ENCODE measurements at places on chromosomes 7 and 10.

GRCh38 chr10:47357911-47358310, 9.7 kb downstream of the RBP3 start:
- no peak for DNase-seq

- DNase-seq, result no peak
Measured at GRCh38 chr7:14717816-14718215, 184.7 kb downstream of the DGKB start.

- DNase-seq, result no peak
Measured at GRCh38 chr10:90785782-90786181, 72.1 kb downstream of the HTR7 start.

DNA sequence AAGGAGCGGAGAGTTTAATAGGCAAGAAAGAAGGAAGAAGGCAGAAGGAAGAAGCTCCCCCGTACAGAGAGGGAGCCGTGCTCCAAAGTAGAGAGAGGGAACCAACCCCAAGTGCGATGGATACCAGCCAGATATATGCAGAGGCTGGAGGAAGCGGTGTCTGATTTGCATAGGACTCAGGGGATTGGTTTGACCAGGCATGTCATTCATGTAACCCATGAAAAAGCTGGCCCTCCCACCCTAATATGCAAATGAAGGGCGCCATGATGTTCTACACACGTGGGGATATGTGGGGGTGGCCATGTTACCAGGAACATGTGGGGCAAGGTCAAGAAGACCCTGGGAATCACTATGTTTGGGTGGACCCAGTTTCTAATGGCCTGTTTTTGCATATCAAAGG, 40.6 kb upstream of the FAM3C start:
- no peak for DNase-seq

DNA sequence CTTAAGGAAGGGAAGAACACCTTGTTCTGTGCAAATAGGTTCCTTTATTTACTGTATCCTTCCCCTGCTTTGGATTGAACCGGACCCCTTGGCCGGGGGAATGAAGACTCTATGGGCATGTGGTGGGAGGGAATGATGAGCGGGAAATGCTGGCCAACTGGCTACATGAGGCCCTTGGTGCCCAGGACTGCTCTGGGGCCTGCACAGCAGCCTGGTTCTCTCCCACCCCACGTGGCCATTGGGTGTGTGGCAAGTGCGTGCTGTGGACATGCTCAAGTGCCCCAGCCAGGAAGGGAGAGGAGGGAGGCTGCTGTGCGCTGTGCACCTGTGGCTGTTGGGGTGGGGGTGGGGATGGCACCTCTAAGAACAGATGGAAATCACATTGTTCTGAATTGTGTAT, 917.0 kb upstream of the GHITM start:
- no peak for DNase-seq

DNA sequence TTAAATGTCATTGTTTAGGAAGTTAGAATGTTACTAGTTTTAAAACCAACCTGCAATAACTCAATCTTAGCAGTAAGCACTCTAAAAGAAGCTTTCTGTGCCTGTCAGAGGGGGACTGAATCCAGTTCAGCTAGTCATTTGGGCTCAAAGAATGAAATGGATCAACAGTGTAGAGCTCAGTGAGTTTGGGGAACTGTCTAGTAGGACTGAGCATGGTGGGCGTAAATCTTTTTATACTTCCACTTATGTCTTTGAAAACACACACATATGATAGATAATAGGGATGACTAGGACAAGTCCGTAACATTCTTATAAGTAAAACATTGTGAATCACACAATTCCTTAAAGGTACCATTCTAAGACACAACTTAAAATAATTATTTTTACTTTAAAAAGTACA, 11.5 kb downstream of the GSAP start:
- DNase-seq, result no peak

DNA sequence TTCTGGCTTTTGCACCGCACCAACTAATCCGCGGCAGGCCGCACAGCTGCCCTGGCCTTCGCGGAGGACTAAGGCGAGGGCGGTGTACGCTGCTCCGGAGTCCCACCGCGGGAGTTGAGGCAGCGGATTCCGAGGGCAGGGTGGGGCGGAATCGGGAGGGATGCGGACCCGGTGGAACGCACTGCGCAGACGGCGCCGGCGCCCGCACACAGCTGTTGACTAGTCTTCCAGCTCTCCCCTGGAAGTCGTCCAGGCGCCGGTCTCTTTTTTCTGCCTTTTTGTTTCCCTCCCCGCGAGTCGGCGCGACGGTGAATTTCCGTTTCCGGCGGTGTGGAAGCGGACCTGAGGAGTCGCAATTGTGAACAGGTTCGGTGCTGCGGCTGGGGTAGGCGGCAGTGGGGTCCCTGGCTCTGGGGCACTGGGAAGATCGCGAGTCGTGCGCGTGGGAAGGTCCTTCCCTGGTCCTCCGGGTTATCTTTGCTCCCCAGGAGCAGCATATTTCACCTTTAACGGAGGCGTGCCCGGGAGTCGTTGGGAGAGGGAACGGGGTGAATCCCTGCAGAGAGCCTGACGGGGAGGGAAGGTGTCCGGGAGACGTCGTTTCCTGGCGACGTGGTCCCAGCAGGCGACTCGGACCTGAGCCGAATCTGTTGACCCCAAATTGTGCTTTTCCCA, at the start of gene ASAH2B:
Gene ASAH2B, plus strand, starts transcription at position 319 of the 675 bp plus-strand sequence. CDS start 5,195 bp downstream, outside the sequence.
- DNase-seq, result peak; percentile 69

GRCh38 chr10:75672842-75673241, 241.4 kb downstream of the LRMDA start:
- no peak for DNase-seq

GRCh38 chr7:157976406-157976805, 611.2 kb downstream of the PTPRN2 start:
- DNase-seq, result no peak

GRCh38 chr10:9621216-9621615, 1396.5 kb upstream of the CELF2 start:
- DNase-seq, result no peak

GRCh38 chr10:6563075-6563474, 17.0 kb downstream of the PRKCQ start:
- no peak for DNase-seq

DNA sequence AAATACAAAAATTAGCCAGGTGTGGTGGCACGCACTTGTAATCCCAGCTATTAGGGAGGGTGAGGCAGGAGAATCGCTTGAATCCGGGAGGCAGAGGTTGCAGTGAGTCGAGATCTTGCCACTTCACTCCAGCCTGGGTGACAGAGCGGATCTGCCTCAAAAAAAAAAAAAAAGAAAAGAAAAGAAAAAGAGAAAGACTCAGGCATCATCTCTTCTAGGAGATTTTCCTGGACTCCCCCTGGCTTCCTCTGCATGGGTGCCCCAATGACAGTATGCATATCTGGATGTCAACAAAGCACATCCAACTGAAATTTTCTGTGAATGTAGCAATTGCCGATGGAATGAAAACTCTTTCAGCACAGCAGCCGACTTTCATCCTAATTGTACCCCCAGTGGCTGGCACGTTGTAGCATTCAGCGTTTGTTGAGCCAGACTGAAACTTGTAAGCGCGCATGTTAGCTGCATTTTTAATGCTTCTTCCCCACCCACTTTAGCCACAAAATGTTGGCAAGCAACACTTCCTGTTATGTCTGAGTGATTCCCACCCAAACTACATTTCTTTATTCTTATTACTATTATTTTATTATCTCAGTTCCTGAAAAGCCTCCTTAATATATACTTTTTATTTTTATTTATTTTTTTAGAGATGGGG, 70.2 kb downstream of the PRTFDC1 start:
- DNase-seq, result no peak

GRCh38 chr7:142894112-142894984, 8.8 kb upstream of the TRPV6 start:
- no peak for DNase-seq

GRCh38 chr10:124971276-124971675, 29.4 kb downstream of the ZRANB1 start:
- no peak for DNase-seq

- DNase-seq, result no peak
Measured at GRCh38 chr7:105512926-105513526, 9.0 kb downstream of the PUS7 start.

GRCh38 chr10:71124921-71125748, 87.2 kb upstream of the UNC5B start:
- no peak for DNase-seq

DNA sequence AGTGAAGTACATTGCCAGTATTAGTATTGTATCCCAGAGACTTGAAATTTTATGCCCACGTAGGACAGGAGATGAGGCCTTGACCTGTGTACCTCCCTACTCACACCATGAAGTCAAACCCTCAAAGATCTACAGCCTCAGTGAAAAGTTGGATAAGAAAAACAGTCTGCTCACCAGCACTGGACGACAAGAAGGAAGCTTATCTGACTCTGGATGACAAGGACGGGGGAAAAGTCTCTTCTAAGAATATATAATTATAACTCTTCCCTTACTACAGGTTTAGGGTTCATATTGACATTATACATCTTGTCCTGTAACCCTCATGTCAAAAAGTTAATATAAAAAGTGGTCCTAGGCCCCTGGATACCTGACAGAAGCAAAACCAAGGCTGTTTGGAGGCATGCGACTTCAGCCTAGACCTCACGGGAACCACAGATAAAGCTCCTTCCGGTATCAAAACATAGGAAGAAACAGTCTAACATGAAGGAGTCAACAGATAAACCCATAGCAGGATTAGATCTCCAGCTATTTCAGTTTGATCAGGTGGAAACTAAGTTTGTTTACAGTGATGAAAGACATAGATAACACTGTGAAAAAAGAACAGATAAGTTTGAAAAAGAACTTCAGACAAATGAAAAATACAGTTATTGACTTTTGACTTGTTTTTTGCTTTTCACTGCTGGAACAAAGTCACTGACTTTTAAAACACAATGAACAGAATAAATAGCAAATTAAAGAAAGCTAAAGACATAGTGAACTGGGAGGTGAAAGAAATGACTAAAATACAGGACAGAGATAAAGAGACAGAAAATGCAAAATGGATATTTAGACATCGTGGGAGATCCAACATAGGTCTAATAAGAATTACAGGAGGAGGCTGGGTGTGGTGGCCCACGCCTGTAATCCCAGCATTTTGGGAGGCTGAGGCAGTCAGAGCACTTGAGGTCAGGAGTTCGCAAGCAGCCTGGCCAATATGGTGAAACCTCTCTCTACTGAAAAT, 145.9 kb downstream of the PHTF2 start:
- DNase-seq, result no peak

DNA sequence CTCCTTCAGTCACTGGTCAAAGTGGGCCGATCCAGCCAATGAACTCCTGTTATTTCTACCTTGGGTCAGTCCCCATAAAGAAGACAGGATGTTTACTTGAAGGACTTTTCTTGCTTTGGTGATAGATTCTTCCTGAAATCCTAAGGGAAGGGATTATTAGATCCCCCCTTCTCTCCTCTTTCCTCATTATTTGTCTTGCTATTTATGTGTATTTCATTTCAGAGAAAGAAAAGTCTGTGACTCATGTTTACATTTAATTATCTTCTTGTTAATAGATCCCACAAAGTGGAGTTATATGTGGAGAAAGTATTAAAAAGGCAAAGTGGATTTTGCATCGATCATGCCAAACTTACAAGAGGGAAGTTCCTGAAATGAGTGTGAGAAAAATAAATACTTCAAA, 341.5 kb downstream of the PHTF2 start:
- DNase-seq, result no peak

DNA sequence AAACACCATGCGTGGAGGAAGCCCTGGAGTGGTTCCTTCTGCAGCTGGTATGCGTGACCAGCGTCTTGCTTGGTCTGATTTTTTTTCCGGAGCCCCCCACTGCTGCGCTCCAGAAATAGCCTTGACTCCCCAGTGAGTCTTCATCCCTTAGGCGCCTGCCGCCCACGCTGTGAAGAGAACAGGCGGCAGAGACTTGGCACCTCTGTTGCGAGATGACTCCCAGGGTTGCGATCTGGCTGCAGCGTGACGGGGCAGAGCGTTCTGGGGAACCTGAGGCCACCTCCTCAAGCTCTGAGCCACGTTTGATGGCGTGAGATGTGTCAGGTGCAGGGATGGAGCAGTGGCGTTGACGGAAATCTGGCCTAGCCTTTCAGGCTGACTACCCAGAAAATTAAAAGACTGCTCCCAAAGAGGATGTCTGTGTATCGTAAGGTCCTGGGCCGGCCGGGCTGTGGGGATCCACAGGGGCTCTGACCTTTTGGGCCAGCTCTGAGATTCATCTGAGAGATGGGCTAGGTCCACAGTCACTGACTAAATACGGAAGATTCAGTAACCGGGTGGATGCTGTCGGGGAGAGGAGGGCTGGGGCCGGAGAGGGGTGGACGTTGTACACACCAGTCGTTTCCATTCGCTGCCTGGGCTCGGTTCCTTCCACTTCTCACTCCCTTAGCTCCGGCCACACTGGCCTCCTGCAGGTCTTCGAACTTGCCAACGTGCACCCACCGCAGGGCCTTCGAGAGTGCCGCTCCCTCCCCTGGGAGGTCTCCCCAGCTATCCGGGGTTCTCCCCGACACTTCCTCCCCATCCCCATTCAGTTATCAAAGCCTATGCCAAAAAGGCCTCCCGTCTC, 33.8 kb downstream of the PFKFB3 start:
- DNase-seq, result no peak

DNA sequence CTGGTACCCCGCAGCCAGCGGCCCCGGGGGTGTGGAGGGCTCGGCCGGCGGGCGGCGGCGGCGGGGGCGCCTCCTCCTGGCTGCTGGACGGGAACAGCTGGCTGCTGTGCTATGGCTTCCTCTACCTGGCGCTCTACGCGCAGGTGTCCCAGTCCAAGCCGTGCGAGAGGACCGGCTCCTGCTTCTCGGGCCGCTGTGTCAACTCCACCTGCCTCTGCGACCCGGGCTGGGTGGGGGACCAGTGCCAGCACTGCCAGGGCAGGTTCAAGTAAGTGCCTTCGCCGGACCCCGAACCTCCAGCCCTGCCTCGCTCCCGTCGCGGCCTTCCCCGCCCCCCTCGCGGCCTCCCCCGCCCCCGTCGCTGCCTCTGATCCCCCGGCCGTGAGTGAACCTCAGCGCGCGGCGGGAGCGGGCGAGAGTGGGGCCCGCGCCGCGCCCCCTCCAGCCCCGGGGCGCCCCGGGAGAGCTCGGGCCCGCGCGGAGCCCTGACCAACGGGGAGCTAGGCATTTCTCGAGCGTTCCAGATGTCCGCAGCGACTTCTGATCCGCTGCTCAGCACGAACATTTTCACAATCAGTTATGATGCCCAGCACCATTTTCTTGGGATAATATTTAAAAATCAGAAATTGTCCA, 727 bp downstream of the ATRNL1 start:
- no peak for DNase-seq

DNA sequence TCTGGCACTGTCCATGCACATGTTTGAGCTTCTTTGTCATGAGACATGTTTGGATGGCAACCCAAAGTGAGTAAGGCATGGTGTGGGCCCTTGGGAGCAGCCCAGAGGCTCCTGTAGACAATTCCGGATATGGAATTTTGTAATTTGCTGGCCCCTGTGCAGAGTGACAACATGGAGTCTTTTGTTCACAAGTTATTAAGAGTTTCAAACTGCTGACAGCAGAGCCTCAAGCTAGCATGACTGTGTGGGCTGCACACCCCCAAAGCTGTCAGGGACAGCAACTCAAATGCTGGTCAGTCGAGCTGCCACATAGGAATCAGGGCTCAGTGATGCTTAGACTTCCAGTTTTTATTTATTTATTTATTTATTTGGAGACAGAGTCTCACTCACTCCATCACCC, 7.0 kb upstream of the MYL7 start:
- DNase-seq, result no peak

GRCh38 chr10:86857128-86857721, 100.2 kb downstream of the MMRN2 start:
- DNase-seq, result no peak

- no peak for DNase-seq
Measured at GRCh38 chr10:11168423-11169090, 150.9 kb downstream of the CELF2 start.

GRCh38 chr7:103432712-103433111, 13.3 kb downstream of the SLC26A5 start:
- DNase-seq, result no peak

GRCh38 chr10:95458871-95459270, 102.3 kb downstream of the SORBS1 start:
- no peak for DNase-seq

GRCh38 chr7:157459966-157460365, 123.2 kb downstream of the DNAJB6 start:
- no peak for DNase-seq
